ENCODE measurements at places on chromosomes 7 and 10. TPM values are rescaled to one million over a fixed set of nuclear protein-coding genes. Genes with fewer than 3 reads are reported as not detected.
A peak's percentile ranks its signal among the peaks of the same experiment; 100 is the strongest.

- no peak overlapping the region for H3K27ac ChIP-seq
- no peak for DNase-seq
- H3K4me3 ChIP-seq: no peak overlapping the region
These were observed 65.1 kb upstream of the PIP4K2A start for GRCh38 chr10:22779331-22780019.

GRCh38 chr7:22124941-22125340 lies 179.2 kb upstream of the CDCA7L start:
- no peaks in the 10 kb centered on the region for H3K27me3 ChIP-seq
- no peaks in the 10 kb centered on the region for H3K4me1 ChIP-seq
- no peak overlapping the region for H3K27ac ChIP-seq
- no peak overlapping the region for H3K4me3 ChIP-seq
- DNase-seq: no peak

Gene NODAL
- not detected for total RNA-seq

DNA sequence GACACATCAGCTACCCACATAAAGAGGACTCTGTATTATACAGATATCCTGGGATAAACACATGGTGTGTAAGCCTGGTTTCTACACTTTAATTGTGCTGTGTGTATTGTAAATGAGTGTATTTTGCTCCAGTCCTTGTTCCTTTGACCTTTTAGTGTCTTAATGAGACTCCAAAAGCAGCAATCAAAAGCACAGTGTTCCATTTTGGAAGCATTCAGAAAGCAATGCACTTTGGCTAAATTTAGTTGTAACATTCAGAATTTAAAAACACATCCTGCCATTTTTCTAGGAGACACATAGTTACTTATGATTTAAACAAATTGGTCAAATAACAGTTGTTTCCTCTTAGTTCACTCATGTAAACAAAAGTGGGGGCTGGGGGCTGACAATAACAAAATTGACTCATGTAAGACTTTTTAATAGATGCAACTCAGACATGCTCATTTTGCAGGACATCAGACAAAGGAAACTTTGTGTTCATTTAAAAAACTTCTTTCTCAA lies 122.2 kb downstream of the GPR37 start:
- H3K27me3 ChIP-seq: no peaks in the 10 kb centered on the region
- H3K36me3 ChIP-seq: no peaks in the 10 kb centered on the region
- DNase-seq: no peak
- H3K4me1 ChIP-seq: no peaks in the 10 kb centered on the region
- H3K27ac ChIP-seq: no peak overlapping the region

GRCh38 chr7:29574659-29575058 lies 11.0 kb downstream of the PRR15 start:
- no peaks in the 10 kb centered on the region for H3K4me1 ChIP-seq
- H3K36me3 ChIP-seq: no peaks in the 10 kb centered on the region
- DNase-seq: no peak
- H3K4me3 ChIP-seq: no peak overlapping the region
- H3K27ac ChIP-seq: no peak overlapping the region

GRCh38 chr7:1054861-1055450 lies 10.6 kb downstream of the GPR146 start:
- no peak for DNase-seq
- H3K4me1 ChIP-seq: peaks cover 17% of the 10 kb centered on the region
- peaks cover 6% of the 10 kb centered on the region for H3K36me3 ChIP-seq
- H3K27me3 ChIP-seq: no peaks in the 10 kb centered on the region

Gene PPP1R3C
- 7.8 TPM for total RNA-seq

DNA sequence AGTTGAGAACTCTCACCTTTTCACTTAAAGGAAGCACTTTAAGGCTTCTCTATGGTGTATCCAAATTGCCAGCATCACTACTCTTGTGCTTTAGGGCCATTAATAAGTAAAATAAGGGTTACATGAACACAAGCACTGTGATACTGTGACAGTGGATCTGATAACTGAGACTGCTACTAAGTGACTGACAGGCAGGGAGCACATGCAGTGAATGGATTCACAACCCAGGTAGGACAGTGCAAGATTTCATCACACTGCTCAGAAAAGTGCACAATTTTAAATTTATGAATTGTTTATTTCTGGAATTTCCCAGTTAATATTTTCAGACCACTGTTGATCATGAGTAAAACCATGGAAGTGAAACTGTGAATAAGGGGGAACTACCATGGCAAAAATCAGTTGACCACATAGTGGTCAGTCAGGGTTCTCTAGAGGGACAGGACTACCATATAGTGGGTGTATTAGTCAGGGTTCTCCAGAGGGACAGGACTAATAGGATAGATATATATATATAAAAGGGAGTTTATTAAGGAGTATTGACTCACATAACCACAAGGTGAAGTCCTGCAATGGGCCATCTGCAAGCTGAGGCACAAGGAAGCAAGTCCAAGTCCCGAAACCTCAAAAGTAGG lies 20.9 kb upstream of the CYP51A1 start:
- no peak for DNase-seq
- H3K4me1 ChIP-seq: peaks cover 11% of the 10 kb centered on the region
- no peak overlapping the region for H3K4me3 ChIP-seq
- H3K27ac ChIP-seq: no peak overlapping the region

Gene FAM25G
- total RNA-seq: not detected

GRCh38 chr7:19079066-19079465 lies 38.4 kb downstream of the TWIST1 start:
- no peaks in the 10 kb centered on the region for H3K27me3 ChIP-seq
- H3K4me3 ChIP-seq: no peak overlapping the region
- peaks cover 5% of the 10 kb centered on the region for H3K4me1 ChIP-seq
- H3K27ac ChIP-seq: no peak overlapping the region
- DNase-seq: peak; percentile 55
- no peaks in the 10 kb centered on the region for H3K36me3 ChIP-seq

Gene THSD7A
- total RNA-seq: not detected

Gene GRID1
- total RNA-seq: not detected

DNA sequence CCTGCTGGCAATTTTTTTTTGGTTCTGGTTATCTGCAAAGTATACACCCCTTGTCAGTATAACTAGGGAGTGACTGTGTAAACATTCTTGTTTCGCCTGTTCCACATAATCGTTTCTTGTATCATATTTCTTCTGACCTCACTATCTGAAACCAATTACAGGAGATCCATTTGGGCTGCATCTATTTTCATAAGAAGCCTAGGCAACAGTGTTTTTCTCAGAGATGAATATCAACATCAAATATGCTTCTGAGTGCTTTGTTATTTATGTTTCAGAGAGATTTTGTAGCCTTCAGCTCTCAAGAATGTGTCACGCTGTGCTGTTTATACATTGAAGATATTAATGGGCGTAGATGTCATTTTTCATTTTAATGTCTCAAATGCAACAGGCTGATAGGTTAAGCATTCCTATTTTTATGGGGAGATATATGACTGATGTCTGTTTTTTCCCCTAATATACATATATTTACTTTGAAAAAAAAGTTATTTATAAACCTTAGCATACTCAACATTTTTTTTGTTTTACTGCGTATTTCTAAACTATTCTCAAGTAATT lies 115.5 kb downstream of the FOXP2 start:
- no peak overlapping the region for H3K4me3 ChIP-seq
- H3K27me3 ChIP-seq: no peaks in the 10 kb centered on the region
- no peak for DNase-seq
- H3K4me1 ChIP-seq: no peaks in the 10 kb centered on the region

DNA sequence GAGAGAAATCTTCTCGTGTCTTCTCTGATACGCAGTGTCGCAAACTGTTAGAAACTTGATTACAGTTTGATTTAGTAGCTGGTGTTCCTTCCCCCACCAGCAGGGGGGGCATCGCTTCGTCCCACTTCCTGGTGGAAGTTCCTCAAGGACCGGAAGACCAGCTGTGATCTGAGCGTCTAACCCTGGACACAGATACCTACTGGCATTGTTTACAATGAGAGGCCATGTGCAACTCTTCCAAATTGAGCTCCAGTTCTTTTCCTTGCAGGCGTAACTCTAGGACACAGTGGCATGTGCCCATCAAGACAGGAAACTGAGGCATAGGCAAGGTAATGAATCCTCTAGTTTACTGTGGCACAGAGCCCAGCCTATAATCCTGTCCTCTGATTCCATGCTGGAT lies 219.0 kb downstream of the CCDC3 start:
- H3K27ac ChIP-seq: no peak overlapping the region
- H3K4me1 ChIP-seq: no peaks in the 10 kb centered on the region
- H3K36me3 ChIP-seq: no peaks in the 10 kb centered on the region
- peak; percentile 45 for DNase-seq
- no peaks in the 10 kb centered on the region for H3K27me3 ChIP-seq
- no peak overlapping the region for H3K4me3 ChIP-seq

Gene ANK3
- not detected for total RNA-seq

Gene PRF1
- not detected for total RNA-seq

Gene ADD3
- 107 TPM for total RNA-seq

GRCh38 chr10:84197643-84198042 lies 3.3 kb downstream of the CDHR1 start:
- DNase-seq: no peak
- H3K27me3 ChIP-seq: peaks cover 54% of the 10 kb centered on the region
- H3K36me3 ChIP-seq: no peaks in the 10 kb centered on the region
- no peak overlapping the region for H3K4me3 ChIP-seq

Gene MET
- 8.3 TPM for total RNA-seq

Gene ERVW-1
- not detected for total RNA-seq

DNA sequence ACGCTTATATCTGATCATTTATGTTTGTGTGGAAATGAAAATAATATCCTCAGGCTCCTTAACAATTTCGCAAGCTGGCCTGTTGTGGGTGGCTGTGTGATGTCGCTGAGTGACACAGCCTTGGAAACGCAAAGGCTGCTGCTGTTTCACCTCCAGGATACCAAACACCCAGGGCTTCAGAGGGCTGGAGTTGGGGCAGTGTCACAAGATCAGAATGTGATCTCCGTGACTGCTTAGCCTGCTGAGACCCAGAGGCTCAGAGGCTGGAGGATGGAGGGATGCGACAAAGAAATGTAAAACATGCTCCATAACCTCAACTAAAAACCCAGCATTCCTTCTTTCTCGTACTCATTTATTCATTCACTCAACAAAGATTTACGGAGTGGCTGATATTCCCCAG lies 37.2 kb upstream of the BMPER start:
- H3K27me3 ChIP-seq: no peaks in the 10 kb centered on the region
- H3K4me3 ChIP-seq: no peak overlapping the region

Gene MRLN
- not detected for total RNA-seq

DNA sequence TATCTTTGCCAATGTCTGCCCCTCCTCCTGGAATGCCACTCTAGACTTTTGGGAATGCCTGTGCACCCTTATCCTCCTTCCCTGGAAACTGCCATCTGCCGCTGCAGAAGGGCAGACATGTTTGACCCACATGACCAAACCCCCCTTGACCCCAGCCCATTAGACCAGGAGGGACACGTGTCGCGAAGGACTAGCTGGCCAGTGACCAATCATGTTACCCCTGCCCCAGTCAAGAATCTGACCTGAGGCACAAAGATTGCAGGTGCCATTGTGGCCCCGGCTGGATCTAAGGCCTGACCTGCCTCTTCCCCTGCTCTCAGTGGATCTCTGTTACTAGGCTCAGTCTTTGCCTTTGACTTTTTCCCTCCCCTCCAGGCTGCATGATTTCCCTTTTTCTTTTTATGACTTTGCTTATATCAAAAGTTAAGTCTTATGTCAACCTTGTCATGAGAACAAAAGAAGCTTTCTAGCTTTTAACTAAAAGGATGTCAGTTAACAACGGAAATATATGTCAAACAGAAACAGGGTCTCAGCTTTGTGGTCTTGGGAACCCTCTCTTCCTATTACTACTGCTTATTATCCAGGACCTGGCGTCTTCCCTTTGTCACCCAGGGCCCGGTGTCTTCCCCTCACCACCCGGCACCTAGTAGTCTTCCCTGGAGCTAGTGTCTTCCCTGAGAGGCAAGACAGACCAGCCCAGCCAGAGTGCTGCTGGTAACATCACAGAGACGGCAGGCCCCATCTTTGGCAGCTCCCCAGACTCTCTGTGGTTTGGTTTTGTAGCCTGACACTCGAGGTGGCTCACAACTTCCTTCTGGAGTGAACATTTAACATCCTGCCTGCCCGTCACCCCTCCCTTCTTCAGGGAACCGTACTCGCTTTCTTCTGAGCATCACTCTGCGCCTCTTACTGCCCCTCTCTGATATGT lies 24.4 kb upstream of the PPIF start:
- no peaks in the 10 kb centered on the region for H3K36me3 ChIP-seq
- no peak overlapping the region for H3K4me3 ChIP-seq
- H3K27me3 ChIP-seq: no peaks in the 10 kb centered on the region
- H3K27ac ChIP-seq: peak overlapping the region; percentile 78
- peak; percentile 83 for DNase-seq
- peaks cover 62% of the 10 kb centered on the region for H3K4me1 ChIP-seq

DNA sequence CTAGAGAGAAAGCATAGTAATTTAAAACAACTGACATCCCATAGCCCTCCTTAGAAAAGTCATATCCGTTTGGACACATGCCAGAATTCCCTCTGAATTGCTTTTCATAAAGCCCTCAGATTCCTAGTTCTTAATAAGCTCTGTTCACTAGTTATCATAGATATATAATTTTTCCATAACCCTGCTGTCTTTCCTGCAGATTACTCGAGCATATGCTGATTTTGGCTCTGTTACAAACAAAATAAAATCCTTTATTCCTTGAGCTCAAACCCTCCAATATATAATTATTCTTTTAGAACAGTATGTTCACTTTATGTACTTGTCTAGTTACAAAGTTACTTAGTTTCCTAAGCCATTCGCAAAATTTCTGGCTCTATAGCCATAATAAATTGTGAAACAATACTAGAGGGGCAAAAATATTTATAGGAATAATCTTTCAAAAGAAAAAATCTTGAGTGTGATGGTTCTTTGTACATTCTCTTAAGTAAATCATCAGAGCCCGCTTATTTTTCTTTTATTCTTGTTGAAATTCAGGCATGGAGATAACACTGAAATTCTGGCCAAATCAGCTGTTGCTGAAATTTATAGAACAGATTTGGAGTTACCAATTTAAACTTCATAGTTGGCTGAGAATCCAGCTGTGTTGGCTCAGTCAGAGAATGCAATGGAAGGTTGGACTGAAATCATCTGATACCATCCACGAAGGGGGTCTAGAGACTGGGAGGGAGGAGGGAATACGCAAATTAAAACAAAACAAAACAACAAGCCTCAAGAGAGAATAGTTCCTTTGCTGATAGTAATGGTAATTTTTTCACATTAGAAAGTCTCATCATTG lies 146.1 kb upstream of the TMEM196 start:
- H3K27me3 ChIP-seq: no peaks in the 10 kb centered on the region
- 0 out of 2 replicates have a peak overlapping the region, but pooled peaks have one; percentile 9 for H3K27ac ChIP-seq
- H3K4me1 ChIP-seq: peaks cover 5% of the 10 kb centered on the region
- H3K4me3 ChIP-seq: no peak overlapping the region
- H3K36me3 ChIP-seq: no peaks in the 10 kb centered on the region
- DNase-seq: no peak

- 0 out of 2 replicates have a peak, but pooled peaks cover 4% of the 10 kb centered on the region for H3K36me3 ChIP-seq
- no peaks in the 10 kb centered on the region for H3K27me3 ChIP-seq
- peaks cover 50% of the 10 kb centered on the region for H3K4me1 ChIP-seq
- no peak for DNase-seq
These were observed 2.8 kb upstream of the SMARCD3 start for GRCh38 chr7:151251328-151251688.

Gene ADAM22
- total RNA-seq: 0.06 TPM

Data from SJSA1 (cell line).